Activated CD4-positive, alpha-beta memory T cell treated with anti-CD3 and anti-CD28 coated beads, Interleukin-2, amount 10 ng/mL, durations not matched to agents 7 days and 5 days (primary cell): ENCODE measurements at places on chromosomes 3 and 15. TPM values are rescaled to one million over a fixed set of nuclear protein-coding genes. Genes with fewer than 3 reads are reported as not detected.

DNA sequence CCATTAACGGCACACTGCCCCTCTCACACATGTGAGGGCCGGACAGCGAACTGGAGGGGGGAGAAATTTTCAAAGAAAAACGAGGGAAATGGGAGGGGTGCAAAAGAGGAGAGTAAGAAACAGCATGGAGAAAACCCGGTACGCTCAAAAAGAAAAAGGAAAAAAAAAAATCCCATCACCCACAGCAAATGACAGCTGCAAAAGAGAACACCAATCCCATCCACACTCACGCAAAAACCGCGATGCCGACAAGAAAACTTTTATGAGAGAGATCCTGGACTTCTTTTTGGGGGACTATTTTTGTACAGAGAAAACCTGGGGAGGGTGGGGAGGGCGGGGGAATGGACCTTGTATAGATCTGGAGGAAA, 1.5 kb downstream of the SOX2 start:
- DNase-seq: no peak

IL17RB gene
- 62.4 TPM for total RNA-seq

- DNase-seq: no peak
Measured at GRCh38 chr15:95639208-95639607, 691.3 kb upstream of the NR2F2 start.

DNA sequence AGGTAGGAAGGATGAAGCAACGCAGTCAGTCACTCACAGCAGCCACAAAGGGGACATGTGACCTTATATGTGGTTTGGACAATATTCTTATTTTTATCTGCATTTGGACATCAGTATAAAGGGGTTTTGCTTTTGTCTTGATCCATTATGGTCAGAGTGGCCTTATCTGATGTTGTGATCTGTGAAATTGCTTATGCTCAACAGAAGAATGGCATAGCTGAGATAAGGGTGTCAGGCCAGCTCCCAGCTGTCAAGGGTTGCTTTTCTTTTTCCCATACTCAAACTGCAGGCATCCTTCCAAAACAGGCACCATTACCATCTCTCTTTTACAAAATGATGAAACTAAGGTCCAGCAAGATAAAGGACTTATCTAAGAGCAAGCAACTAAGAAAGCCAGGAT, 28.1 kb downstream of the DCLK3 start:
- no peak for DNase-seq

CCR9 gene
- 0.28 TPM for total RNA-seq

- DNase-seq: no peak
Measured at GRCh38 chr3:188798556-188799145, 373.1 kb upstream of the TPRG1 start.
